Naive thymus-derived CD4-positive, alpha-beta T cell (primary cell): ENCODE measurements at places on chromosomes 2 and 18.

DNA sequence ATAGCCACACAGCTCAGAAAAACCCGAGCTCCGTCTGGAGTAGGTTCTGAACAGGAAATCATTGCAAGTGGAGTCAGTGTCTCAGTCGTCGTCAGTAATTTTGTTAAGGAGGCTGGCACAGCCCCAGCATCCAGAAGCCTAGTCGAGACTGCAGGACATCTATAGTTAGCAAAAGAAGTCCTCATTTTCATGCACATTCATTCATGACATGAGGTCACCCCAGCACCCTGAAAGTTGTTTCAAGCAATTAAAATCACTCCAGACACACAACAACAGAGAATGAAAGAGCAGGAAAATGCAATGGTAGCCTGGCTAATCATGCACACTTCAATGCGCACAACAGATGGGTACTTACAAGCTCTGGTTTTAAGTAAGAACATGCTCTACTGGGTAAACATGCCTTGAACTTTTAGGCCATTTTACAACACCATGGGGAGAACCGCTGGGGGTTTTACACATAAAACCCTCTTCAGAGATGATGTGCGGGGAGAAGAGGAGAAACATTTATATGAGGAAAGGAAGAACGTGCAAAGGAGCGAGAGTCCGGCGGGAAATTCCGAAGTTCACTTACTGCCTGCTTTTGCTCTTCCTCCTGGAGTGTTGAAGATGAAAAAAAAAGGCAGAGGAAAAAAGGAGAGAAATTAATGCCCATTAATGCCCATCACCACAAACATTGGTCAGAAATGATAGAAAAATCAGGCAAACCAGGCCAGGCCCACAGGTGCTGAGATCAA lies 77.4 kb upstream of the DNMT3A start:
- H3K4me3 ChIP-seq: no peak overlapping the region
- no peak for DNase-seq
- H3K36me3 ChIP-seq: no peaks in the 10 kb centered on the region
- no peaks in the 10 kb centered on the region for H3K27me3 ChIP-seq
- H3K27ac ChIP-seq: no peak overlapping the region

DNA sequence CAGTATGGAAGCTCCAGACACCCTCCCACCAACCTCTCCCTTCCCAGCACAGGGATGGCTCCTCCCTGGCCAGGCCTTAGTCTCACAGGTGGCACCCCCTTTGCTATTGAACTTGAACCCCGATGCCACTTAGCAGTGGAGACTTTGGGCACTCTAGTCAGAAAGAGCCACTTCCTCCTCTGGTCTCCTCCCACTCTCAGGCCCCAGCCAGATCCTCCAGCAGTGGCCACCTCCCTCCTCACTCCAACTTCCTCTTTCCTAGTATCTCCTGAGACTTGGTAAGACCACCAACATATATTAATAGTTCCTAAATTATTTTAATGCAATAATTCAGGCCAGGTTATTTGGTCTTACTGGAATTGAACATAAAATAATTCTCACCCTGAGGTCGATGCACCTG lies 437.2 kb upstream of the ID2 start:
- H3K36me3 ChIP-seq: no peaks in the 10 kb centered on the region
- H3K27ac ChIP-seq: no peak overlapping the region
- DNase-seq: no peak
- no peak overlapping the region for H3K4me3 ChIP-seq

DNA sequence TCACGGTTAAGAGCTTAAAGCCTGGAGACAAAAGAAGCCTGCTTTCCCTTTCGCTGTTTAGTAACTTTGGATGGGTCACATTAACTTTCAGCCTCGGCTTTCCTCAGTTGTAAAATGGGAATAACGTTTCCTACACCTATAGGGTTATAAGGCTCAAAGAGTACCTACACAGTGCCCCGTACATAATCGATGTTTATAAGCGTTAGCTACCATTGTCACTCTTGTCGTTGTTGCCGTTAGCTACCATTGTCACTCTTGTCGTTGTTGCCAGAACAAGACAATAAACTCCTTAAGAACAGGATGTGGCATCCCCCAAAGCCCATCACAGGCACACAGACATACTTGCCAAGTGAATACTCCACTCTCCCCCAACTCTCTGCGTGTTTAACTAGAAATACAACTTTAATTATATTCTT lies 901 bp upstream of the MFSD6 start:
- H3K4me1 ChIP-seq: peaks cover 28% of the 10 kb centered on the region
- peak overlapping the region; percentile 100 for H3K27ac ChIP-seq
- no peaks in the 10 kb centered on the region for H3K36me3 ChIP-seq
- H3K27me3 ChIP-seq: no peaks in the 10 kb centered on the region
- H3K4me3 ChIP-seq: peak overlapping the region; percentile 51

DNA sequence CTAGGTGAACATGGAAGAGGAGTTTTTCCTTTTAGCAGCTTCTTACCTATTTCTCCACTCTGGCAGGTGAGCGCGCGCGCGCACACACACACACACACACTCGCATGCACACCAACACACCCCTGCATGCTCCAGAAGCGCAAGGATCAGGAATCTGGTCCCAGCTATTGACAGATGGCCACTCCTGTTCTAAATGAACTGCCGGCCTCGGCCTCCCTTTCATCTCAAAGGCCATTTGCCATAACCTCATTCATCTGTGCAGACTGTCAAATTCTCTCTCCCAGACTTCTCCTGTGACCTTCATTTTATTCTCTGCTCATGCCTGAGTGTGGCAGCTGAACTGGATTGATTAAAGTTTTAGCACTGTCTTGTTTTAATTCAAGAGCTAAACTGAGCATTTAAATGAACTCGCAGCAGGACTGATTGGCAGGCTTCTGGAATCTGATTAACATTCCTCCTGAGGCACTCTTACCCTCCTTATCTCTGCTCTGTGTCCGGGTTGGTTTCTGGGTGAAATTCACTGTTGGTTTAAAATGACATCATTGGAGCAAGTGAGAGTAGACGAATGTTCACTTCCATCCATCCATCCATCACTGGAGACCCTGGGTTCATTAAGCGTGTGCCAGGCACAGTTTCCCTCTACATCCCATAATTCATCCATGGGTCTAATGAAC lies 58.8 kb downstream of the FECH start:
- H3K36me3 ChIP-seq: no peaks in the 10 kb centered on the region
- H3K4me3 ChIP-seq: no peak overlapping the region
- H3K27ac ChIP-seq: no peak overlapping the region

DNA sequence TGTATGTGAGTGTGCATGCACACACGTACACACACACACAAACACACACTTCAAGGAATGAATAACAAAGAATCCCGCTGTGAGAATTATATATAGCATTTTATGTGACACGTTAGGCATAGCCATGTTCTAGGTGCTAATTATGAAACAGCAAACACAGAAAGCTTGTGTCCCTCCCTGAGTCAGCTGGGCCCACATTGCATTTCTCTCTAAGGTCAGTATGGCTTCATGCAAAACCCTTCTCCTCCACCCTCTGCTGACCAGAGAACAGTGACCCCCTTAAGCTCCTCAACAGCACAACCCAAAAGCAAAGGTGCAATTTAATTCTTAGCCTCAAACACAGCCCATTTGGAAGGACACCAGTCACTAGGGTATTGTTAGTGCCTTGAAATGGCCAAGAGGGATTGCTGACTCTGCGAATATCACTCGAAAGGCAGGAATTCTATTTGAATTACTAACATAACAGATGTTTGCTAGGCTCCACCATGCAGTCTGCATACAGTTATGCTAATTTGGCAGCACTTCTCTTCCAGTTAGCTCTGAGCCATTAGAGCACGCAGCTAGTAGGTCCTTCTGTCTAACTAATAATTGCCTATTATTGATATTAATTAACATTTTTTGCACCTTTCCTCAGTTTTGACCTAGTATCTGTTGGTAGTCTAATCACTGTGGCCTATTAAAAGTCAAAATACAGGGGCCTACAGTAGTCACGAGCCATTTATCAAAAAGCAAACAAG lies 149.0 kb downstream of the LNPK start:
- no peak overlapping the region for H3K27ac ChIP-seq
- no peaks in the 10 kb centered on the region for H3K4me1 ChIP-seq
- H3K27me3 ChIP-seq: no peaks in the 10 kb centered on the region
- H3K36me3 ChIP-seq: no peaks in the 10 kb centered on the region

- no peak overlapping the region for H3K27ac ChIP-seq
- peaks cover 4% of the 10 kb centered on the region for H3K4me1 ChIP-seq
- H3K36me3 ChIP-seq: peaks cover 3% of the 10 kb centered on the region
- DNase-seq: no peak
- H3K4me3 ChIP-seq: no peak overlapping the region
These were observed 2.5 kb downstream of the MRPL35 start for GRCh38 chr2:86201671-86202335.

- DNase-seq: no peak
- no peak overlapping the region for H3K4me3 ChIP-seq
- H3K27me3 ChIP-seq: no peaks in the 10 kb centered on the region
- H3K36me3 ChIP-seq: no peaks in the 10 kb centered on the region
- peaks cover 16% of the 10 kb centered on the region for H3K4me1 ChIP-seq
These were observed 114.4 kb upstream of the COPS8 start for GRCh38 chr2:236971131-236971821.

- no peak for DNase-seq
- no peaks in the 10 kb centered on the region for H3K27me3 ChIP-seq
- H3K27ac ChIP-seq: no peak overlapping the region
- H3K4me1 ChIP-seq: no peaks in the 10 kb centered on the region
- H3K4me3 ChIP-seq: no peak overlapping the region
These were observed 56.8 kb downstream of the MYO1B start for GRCh38 chr2:191301971-191302370.

GRCh38 chr18:3715231-3716080 lies 265.5 kb downstream of the TGIF1 start:
- H3K27me3 ChIP-seq: no peaks in the 10 kb centered on the region
- no peaks in the 10 kb centered on the region for H3K4me1 ChIP-seq
- no peak overlapping the region for H3K4me3 ChIP-seq
- H3K27ac ChIP-seq: no peak overlapping the region

DNA sequence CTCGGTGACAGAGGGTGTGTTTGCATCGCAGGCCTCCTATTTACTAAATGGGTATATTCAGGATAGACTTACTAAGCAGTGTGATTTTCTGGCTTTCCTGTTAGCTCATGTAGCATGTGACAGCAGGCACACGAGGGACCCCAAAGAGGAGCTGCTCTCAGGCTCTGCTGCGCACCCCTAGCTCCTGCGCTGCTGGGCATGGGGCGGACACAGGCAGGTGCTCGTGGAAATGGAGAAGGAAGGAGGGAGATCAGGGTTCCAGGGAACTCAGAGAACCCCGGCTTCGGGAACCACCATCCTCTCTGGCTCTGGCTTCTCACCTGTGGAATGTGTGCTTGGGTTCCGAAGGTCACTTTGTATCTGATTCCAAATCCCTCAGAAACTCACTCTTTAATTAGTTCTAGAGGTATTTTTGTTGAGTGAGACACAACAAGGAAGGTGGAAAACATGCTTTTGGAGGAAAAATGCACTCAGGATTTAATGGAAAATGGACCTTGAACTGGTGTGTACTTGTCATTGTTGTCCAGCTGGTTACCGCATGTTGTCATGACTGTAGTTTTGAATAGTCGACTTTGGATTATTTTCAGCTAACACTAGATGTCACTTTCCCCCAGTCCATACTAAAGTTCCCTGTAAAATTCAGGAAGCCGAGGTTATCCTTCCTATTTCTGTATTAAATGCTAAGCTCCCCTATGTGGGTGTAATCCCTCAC lies 3.5 kb downstream of the SNTG2 start:
- H3K36me3 ChIP-seq: no peaks in the 10 kb centered on the region
- no peak for DNase-seq
- H3K27me3 ChIP-seq: no peaks in the 10 kb centered on the region
- H3K4me3 ChIP-seq: no peak overlapping the region

DNA sequence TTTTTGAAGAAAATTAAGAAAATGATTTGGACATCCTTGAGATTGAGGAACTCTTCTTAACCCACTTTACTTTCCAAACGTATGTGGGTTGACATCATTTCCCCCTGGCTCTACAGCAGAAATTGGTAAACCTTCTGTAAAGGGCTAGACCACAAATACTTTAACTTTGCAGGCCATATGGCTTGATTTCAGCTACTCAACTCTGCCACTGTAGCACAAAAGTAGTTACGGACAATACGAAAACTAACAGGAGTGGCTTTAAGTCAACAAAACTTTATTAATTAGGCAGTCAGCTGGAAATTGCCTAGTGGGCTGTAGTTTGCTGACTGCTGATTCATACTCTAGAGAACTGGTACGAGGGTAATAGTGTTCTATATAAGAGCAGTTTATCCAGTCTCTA lies 83.2 kb upstream of the DTNB start:
- peaks cover 48% of the 10 kb centered on the region for H3K36me3 ChIP-seq
- H3K4me1 ChIP-seq: no peaks in the 10 kb centered on the region
- H3K27me3 ChIP-seq: no peaks in the 10 kb centered on the region
- DNase-seq: no peak
- no peak overlapping the region for H3K4me3 ChIP-seq

DNA sequence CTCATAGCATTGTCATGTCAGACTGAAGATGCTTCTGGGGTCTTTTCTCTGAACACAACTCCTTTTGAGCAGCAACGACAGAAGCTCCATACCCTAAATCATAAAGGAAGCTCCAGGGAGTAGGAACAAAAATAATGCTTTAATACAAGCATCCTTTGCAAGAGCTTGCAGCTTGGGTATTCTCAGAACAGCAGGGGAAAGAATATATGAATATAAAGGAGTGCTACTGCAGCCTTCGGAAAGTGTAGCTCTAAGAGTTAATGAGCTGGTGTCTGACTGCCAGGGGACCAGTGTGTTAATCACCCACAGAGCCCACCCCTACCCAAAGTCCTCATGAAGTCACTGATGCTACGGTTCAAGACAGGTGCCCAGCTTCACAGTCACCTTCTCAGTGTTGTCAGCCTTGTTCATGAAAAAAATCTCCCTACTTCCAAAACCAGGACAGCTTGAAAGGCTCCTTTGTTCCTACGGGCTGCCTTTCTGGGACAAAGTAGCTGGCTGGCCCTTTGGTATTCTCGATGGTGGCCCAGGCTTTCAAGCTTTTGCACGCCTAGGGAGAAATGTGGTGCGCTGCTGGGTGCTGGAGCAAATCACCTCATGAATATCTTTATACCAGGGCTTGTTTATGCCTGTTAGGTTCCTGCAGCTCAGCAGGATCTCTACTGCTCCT lies 259.7 kb downstream of the CMPK2 start:
- DNase-seq: no peak
- H3K27ac ChIP-seq: no peak overlapping the region

DNA sequence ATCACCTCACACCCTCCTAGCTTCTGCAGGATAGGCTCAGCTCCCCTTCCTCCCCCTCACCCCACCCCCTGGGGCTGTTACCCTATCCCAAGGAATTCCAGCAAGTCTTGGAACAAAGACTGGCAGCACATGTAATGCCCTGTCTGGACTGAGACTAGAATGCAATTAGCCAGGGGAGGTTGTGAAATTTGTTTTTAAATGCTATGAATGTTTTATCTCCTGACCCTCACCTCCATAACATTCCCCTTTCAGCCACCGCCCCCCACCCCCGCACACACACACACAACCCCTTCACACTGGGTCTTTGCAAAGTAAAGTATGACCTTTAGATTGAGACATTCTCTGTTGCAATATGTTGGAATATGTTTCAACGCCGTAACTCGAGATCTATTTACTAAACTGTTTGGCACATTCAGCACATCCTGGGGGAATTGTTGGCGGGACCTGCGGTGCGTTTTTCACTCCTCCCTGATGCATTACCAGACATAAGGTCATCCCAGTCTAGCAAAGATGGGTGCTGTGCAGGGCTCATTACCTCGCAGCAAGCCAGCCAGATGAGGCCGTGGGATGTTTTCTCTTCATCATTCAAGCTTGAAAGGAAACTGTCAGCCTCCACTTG lies 290.7 kb upstream of the SLC14A2 start:
- no peaks in the 10 kb centered on the region for H3K4me1 ChIP-seq
- no peak for DNase-seq
- no peak overlapping the region for H3K4me3 ChIP-seq
- H3K27me3 ChIP-seq: no peaks in the 10 kb centered on the region
